Right ventricle myocardium superior (tissue), 1 donor: ENCODE measurements at places on chromosomes 6 and 20.

GRCh38 chr6:47130086-47130485 is 88.0 kb upstream of the ADGRF1 start:
- no peak for DNase-seq

- peak; percentile 86 for DNase-seq
Observed at GRCh38 chr6:44151348-44152108, 7.1 kb upstream of the CAPN11 start.

DNA sequence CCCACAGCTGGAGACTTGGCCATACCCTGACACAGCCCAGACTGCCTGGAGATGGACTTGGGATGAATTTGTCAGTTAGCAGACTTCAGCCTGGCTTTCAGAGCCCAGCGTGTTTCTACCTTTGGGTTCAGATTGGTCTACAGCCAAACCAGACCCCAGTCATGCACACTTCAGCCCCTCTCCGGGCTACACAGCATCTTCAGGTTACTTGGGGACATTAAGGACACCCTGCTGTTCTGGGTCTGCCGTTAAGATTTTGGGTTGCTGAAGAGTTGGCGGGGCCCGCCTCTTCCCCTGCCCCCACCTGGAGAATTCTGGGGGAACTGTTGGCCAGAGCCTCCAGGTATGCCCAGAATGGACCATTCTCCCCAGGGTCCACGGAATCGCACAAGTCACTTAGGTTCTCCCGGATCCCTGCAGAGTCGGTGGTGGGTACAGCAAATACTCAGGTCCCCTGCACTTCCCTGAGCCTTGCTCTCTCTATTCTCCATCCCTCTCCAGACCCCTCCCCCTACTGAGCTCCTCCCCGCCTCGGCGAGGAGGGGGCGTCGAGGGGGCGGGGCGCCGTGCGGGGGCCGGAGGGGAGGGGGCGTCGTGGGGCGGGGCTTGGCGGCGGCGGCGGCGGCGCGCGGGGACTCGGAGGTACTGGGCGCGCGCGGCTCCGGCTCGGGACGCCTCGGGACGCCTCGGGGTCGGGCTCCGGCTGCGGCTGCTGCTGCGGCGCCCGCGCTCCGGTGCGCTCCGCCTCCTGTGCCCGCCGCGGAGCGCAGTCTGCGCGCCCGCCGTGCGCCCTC is at the start of gene PTK7:
TSS of gene PTK7 (plus strand) at position 645 of the 794 bp plus-strand sequence. CDS start 175 bp downstream, outside the sequence.
- no peak for DNase-seq

DNA sequence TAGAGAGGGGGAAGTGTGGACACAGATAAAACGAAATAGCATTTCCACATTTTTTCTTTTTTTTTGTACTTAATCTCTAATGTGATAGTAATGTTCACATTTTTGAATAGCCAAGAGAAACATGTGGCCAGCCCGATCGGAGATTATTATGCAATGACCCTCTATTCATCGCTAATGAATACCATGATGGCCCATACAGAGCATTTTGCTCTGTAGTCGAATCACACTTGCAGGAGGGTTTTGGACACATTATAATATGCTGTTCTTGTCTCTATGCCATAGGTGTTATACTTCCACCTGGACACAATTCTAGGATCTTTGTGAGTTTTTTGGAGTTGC is 60.1 kb downstream of the MTHFD1L start:
- DNase-seq, result no peak

- DNase-seq, result no peak
Observed at GRCh38 chr20:54079652-54080051, 9.3 kb upstream of the BCAS1 start.

GRCh38 chr20:38878866-38879265 is 47.4 kb upstream of the FAM83D start:
- DNase-seq, result no peak

- no peak for DNase-seq
Observed at GRCh38 chr6:132937466-132937906, 123.1 kb downstream of the RPS12 start.

DNA sequence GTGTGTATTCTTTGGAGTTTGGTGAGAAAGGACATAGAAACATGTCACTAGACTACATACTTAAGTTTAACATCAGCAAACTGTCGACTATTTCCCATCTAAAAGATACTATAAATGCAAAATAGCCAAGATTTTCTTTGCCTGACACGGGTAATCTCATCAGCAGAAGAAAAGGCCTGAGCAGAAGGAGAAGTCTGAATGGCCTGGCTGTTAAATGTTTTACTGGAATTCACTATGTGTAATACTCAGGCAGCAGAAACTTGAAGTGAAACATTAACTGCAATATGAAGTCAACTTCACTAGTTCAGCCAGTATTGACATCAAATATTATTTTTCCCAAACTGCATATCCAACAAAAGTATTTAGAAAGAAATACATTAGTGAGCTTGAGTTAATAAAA is 6.4 kb upstream of the DSE start:
- DNase-seq, result no peak

DNA sequence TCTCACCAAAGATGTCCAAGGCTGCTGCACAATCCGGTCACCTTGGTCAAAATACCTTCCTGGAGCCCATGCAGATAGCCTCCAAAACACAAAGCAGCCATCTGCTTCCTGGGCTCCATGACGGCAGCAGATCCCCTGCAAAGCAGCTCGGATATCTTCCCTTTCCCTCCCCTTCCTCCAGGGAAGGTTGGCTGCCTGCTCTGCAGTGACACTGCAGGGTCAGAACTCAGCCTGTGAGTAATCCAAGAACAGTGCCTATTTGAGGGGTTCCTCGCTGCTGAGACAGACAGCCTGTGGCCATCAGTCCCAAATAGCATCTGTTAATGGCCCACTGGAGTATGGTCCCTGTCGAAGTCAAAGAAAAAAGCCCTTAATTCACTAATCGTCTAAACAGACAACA is 270.8 kb downstream of the PREX1 start:
- DNase-seq, result no peak

GRCh38 chr6:153357391-153357790 is 226.3 kb upstream of the RGS17 start:
- no peak for DNase-seq

DNA sequence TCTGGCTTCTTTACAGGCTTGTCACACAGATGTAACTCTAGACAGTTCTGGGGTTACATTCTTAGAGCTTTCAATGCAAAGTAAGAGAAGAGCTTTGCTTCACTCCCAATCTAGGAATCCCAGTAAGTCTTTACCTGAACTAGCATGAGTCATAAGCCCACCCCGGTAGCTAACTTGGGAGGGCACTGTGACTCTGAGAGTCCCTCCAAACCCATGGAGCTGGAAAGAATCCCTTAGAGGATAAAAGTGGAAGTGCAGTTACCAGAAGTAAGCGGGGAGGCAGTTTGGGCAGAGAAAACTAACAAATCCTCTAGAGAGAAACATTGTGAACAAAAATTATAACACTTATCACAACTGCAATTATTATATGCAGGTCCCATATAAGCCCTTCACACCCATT is 84.0 kb upstream of the SMLR1 start:
- no peak for DNase-seq
